ENCODE measurements at places on chromosomes 6 and 20.
A peak's percentile ranks its signal among the peaks of the same experiment; 100 is the strongest.

GRCh38 chr20:25227317-25227831 lies 20.5 kb upstream of the PYGB start:
- no peak for DNase-seq

GRCh38 chr6:106511288-106512047 lies 117.8 kb downstream of the RTN4IP1 start:
- DNase-seq = peak; percentile 38

GRCh38 chr20:63950701-63951397 lies 5.4 kb downstream of the UCKL1 start:
- no peak for DNase-seq

DNA sequence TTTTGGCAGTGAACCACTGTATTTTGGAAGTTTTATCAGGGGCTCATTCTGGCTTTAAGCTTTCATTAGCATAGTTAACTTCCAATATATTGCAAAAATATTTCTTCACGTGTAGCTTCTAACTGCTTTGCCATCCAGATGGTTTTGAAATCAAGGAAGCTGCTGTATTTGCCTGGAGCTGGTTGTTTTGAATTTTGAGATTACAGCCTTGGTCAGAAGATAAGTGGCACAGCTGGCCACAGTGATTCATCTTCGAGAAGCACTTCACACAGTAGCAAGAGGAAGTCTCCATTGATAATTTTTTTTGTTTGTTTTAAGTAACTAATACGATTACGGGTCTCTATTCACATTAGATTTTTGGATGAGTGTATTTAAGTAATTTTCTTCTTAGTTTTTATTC lies 3.8 kb downstream of the APCDD1L start:
- no peak for DNase-seq

- DNase-seq = no peak
Measured at GRCh38 chr6:47529734-47530133, 52.1 kb downstream of the CD2AP start.

- peak; percentile 79 for DNase-seq
Measured at GRCh38 chr6:35259948-35260590, 534 bp downstream of the ZNF76 start.

DNA sequence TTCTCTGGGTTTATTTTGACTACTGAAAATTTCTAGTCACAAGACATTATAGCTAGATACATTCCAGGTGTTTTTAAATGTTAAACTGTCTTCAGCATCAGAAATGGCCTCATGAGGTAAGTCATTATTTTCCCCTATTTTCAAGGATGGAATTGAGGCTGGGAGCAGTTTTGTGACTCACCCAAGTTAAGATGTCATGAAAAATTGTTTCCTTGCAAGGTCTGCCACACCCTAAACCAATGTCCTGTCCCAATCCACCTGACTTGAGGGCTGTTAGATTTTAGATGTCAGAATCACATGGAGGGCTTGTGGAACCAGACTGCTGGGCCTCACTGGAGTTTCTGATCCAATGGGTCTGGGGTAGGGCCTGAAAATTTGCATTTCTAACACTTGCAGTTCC lies 16.9 kb downstream of the SLC22A3 start:
- DNase-seq = no peak

- DNase-seq = no peak
Measured at GRCh38 chr6:100490065-100490464, 25.3 kb upstream of the SIM1 start.

DNA sequence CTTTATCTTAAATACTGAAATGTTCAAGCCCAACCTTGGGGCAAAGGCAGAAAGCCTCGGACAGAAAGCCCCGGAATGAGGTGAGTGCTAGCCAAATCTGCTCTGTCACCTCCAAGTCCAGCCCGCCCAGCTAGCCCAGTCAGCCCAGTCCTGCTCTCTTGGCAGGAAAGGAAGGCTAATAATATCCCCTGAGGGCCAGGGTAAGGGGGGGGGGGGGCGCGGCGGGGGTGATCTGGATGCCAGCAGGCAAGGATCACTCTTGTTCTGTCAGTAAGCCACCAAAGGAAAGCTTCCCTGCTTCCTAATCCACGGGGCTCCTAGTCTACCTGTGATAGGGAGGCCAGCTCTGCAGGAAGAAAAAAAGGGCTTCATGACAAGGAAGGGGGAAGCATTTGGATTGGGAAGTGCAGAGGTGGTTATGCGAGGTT lies 1.1 kb downstream of the NDRG3 start:
- DNase-seq = no peak
